ENCODE measurements at places on chromosomes 4 and X. TPM values are rescaled to one million over a fixed set of nuclear protein-coding genes. Genes with fewer than 3 reads are reported as not detected.
A peak's percentile ranks its signal among the peaks of the same experiment; 100 is the strongest.

DNA sequence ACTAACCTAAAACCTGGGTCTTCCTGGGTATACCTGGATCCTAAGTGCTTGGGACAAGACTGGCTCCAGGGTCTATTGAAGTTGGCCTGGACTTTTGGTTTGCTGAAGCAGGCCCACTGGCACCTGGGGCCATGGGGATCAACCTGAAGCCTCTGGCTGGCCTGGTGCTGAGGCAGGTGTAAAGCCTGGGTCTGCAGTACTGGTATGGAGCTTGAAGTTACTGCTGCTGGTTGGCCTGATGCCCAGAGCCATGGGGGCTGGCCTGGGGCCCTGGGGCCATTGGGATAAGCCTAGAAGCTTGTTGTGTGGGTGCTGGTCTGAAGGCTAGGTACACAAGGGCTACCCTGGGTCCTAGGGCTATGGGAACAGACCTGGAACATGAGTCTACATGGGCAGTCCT, 743.2 kb upstream of the GRIA3 start:
- DNase-seq, result no peak

DNA sequence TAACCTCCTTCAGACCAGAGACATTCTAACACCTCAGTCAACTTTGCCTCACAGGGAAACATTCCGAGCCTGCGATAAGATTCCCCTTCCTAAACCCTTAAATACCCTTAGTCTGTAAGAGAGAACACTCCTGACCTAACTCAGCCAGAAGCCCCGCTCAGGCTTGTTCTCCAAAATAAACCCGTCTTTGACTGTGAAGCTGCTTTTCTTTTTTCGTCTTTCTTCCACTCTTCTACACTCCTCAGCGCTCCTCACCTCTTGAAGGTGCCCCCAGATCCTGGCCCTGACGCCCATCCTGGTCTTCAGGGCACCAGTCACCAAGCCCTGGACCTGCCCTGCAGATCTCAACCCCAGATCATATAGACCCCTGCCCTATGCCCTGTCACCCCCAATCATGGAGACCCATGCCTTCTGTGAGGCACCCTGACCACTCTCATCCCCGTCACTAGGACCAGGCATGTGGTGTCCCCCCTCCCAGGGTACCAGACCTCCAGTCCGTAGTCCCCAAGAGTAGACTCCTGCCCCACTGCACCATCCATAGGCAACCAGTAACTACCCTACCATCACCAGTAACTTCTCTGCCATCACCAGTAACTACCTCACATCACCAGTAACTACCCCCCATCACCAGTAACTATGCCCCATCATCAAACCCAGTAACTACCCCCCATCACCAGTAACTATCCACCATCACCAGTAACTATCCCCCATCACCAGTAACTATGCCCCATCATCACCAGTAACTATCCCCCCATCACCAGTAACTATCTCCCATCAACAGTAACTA, 3.5 kb downstream of the ASMTL start:
- DNase-seq, result peak; percentile 41

TEX11 gene
- total RNA-seq, result not detected

SEC24B gene
- 46.7 TPM for total RNA-seq

ADGRL3 gene
- 45.9 TPM for total RNA-seq

DNA sequence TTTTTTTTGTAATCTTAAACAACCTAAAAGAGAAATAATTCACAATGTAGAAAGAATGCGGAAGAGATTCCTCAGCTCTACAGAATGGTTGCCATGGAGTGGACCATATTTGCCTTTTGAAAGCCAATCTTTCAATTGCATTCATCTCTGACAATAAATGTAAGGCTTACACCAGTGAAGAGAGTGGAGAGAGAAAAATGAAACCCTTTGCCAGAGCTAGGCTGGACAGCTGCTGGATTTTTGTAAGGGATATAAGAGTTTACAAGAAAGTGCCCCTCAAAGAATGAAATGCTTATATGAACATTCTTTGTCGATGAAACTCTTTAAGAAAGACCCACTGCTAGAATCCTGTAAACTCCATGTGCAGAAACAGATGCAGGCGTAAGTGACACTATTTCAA, 66.0 kb upstream of the FAT1 start:
- DNase-seq, result no peak

DNA sequence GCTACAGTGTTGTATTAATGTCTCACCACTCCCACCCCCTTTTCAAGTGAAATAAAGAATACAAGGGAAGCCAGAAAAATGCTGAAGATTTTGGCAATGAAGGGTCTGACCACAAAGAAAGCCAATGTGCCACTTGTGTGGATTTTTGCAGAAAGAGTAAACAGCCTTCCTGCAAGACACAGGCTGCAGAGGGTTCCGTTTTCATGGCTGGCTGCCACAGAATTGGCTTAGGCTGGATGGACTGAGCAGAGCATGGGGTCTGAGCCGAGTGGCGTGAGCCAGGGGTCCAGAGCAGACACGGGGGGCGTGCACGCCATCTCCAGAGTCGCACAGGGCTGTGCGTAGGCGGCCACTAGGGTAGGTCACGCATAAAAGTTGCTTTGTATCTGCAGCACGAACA, 69.2 kb downstream of the MTNR1A start:
- no peak for DNase-seq

CT45A1 gene
- total RNA-seq, result not detected

PITX2 gene
- not detected for total RNA-seq

ANK2 gene
- total RNA-seq, result 121 TPM

PNCK gene
- total RNA-seq, result 1.6 TPM

GATA1 gene
- total RNA-seq, result 0.76 TPM

DNA sequence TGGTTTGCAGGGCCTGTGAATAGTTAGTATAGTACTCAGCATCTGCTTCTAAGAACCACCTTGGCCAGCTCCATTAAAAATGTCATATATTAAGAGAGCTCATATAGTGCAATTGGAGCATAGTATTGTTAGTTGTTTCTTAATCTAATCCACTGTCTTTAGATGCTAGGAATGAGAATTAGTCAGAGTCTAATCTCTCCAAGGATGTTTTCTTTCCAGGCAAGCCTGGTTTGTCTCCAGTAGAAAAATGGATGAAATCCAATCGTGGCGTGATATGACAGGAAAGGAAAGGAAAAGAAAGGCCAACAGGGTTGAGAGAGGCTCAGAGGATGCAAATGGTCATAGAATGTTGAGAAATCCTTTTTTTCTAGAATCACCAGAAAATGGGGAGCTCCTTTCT, 15.0 kb upstream of the TMEM164 start:
- DNase-seq, result no peak

DNA sequence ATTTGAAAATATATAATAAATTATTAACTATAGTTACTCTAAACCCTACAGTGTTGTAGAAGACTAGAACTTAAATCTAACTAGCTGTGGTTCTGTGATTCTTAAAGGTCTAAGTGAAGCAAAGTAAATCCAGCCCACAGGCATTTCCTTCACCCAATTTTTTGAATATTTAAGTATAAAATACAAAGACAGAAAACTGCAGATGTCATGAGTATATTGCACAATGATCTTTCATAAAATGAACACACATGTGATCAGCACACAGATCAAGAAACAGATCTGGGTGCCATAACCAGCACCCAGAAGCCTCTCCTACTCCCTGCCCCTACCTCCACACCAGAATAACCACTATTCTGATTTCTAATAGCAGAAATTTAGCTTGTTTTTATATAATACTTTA, 82.9 kb downstream of the CAMK2D start:
- DNase-seq, result no peak

MAGEA9B gene
- not detected for total RNA-seq

NOX1 gene
- total RNA-seq, result not detected

FGF5 gene
- 0.31 TPM for total RNA-seq

PROM1 gene
- total RNA-seq, result 0.40 TPM

DNA sequence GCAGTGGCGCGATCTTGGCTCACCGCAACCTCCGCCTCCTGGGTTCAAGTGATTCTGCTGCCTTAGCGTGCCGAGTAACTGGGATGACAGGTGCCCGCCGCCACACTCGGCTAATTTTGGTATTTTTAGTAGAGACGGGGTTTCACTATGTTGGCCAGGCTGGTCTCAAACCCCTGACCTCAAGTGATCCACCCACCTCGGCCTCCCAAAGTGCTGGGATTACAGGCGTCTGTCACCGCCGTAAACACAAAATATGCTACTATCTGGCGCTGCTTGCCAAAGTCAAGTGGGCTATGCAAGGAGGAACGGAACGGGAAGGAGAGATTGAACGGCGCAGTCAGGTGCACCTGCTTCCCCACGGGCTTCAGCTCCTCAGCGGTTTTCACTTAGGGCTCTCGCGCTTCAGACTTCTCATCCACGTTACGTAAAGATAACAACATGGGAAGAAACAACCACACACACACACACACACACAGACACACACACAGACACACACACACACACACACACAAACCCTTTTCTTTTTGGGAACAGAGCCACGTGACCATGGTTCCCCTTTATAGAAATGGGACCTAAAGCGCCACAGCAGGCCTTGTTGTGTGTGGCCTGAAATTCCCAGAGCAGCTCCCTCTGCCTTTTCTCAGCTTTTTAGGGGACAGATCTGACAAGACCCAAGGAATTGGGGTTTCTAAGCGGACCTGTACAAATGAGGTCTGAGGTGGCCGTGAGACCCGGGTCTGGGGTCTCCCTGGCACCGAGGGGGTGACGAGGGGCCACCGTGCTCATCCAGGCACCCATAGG, 1.5 kb downstream of the P2RY8 start:
- no peak for DNase-seq

ETDB gene
- not detected for total RNA-seq

BEND2 gene
- total RNA-seq, result not detected

MAGEB17 gene
- total RNA-seq, result not detected

DNA sequence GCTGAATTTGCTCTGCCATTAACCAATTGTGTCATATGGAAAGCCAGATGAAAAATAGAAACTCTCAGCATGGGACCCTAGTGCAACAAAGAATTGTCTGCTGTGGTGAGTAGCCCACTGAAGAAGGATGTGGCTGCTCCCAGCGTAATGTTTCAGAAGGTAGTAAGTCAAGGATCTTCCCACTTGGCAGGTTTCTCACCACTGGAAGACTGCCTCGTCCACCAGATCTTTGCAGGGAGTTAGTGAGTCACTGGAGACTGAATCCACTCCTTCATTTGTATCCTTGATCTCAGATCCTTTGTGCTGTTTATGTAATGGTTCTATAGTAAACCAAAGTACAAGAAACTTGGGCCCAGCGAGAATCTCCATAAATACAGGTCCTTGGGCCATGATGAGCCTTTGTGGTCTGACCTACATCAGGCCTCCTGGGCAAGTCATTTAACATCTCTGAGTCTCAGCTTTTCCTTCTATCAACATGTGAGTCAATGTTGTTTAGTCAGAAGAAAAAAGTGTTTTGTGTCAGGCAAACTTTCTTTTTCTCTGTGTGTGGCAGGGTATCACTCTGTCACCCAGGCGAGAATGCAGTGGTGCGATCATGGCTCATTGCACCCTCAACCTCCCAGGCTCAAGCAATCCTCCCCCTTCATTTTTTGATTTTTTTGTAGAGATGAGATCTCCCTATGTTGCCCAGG, 78.0 kb upstream of the CCDC160 start:
- no peak for DNase-seq

DNA sequence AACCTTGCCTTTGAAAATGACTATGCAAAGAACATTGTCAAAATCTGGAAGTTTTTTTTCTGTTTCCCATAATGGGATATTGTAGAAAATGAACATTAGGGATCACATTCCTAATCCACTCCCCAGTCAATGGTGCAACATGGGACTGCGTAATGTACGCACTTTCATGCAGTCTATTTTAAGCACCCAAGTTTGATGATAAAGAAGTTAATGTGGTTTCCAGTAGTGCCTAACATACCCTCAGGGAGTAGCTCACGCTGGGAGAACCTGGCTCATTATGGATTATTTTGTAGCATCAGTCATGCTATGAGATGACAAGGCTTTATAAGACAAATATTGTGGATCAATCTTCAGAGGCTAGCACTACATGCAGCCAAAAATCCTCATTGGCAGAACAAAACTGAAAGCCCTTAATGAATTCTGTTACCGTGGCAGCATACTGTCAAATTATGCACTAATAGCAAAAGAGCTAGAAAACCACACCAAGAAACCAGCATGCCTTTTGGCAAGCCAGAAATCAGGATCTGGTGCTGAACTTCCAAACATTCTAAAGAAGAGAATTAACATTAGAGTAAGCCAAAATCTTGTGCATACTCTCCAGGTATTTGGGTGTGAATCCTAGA, 1392.8 kb upstream of the TENM3 start:
- DNase-seq, result no peak

DNA sequence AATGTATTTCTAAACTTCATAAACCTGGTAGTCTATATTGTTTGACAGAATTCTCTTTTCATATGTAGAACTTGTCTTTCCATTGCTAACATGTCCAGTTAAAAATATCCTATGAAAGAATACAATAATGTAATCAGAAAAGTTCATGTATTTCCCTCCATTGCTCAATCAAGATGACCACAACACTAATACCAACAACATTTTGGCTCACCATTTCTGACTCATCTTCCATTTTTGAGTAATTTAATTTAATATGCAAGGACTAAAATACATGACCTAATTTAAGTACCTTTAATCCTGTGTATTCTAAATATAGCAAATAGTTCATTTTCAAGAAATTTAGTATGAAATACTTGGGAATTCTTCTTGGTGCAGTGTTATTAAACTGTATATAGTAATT, 239.5 kb upstream of the GPC4 start:
- no peak for DNase-seq

DRP2 gene
- total RNA-seq, result 381 TPM

DNA sequence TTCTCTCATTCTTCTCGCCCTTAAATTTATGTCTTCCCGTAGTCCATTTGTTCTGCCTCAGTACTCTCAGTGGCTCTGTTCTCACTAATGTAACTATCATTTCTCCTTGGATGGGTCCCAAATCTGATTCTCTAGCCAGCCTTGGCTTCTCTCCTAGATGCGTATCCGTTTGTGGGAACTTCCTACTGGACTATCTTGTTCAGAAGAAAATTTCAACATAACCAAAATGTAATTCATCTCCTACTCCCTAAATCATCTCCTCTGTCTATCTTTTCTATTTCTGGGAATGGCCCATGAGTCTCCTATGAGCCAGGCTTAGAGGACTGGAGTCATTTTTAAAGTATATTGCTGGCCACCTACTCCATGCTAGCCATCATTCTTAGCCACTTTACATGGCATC, 4.4 kb upstream of the C4orf36 start:
- no peak for DNase-seq

GRCh38 chrX:44494357-44494756, 48.3 kb downstream of the FUNDC1 start:
- no peak for DNase-seq

DNA sequence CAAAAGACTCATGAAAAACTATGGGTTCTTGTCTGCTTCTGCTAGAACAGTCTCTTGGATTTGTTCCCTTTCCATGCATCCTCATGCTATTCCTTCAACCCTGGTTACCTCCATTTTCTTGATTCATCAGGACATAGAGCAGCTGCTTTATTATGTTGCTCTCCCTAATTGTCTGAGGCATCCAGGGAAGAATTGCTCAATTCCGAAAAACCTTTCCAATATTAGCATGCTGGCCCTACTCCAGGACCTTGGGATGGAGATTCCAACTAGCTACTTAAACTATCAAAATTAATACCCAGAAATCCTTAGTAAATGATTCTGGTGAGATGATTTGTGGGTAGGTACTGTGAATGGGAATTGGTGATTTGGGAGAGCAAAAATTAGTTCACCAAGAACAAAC, 56.6 kb upstream of the FAM47B start:
- no peak for DNase-seq

FAT1 gene
- total RNA-seq, result 151 TPM

- no peak for DNase-seq
These were observed 111.2 kb upstream of the PDE5A start for GRCh38 chr4:119739796-119740195.
